Activated CD4-positive, alpha-beta T cell treated with anti-CD3 and anti-CD28 coated beads for 24 hours (primary cell): ENCODE measurements at places on chromosomes 4 and X.

- no peak for DNase-seq
Observed at GRCh38 chr4:102751941-102752340, 8.8 kb downstream of the MANBA start.

DNA sequence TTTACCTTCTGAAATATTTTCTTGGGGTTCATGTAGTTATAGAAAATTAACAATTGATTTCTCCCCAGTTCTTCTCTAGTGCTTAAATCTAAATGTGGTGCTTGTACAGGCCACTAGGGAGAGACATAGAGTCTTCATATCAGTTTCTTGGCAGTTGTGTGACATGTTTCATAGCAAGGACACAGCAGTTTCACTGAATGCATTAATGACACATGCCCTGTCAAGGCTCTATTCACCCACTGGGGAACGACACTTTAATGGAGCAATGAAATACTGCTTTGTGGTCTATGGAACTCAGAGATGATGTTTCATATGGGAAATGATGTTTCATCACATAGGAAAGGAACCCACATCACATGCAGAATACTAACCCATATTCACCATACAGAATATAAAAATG is 2.8 kb downstream of the VEGFC start:
- DNase-seq, result no peak

- DNase-seq, result no peak
Observed at GRCh38 chr4:79982601-79983322, 90.3 kb downstream of the ANTXR2 start.

DNA sequence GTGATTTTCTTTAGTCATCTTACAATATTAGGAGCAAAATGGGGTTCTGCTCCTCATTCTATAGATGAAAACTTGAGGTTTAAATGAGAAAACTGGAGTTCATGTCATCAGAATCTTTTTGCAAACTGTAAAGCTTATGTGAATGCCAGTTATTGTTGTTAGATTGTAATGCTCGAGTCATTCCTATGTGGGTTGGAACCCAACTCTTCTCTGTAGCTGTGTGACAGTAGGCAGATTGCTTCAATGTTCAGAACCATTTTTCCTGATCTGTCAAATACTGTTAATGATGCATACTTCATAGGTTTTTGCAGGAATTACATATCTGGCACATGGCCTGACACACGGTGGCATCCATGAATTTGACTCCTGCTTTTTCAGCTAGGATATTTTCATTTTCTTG is 178.9 kb downstream of the RAPGEF2 start:
- no peak for DNase-seq

DNA sequence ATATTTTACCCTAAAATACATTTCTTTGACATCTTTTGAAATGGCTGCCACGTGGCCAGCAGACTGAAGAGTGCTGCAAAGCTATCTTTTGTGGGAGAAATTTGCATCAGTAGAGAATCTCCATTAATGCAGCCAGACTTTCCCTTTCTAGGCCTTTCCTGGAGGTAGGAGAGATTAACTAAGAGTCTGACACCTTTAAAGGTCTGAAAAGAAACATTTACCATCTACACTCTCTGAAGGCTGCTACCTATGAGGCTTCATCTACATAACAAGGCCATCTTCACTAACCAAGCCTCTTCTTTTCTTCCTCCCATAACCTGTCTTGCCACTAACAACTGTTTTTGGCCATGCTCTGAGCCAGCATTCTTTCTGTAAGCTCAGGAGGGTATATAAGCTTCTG is 17.8 kb upstream of the SPRY1 start:
- no peak for DNase-seq

- DNase-seq, result no peak
Observed at GRCh38 chrX:78327370-78328086, at the start of gene CYSLTR1. CYSLTR1 (minus strand) TSS chrX:78327611; CDS start chrX:78273746, 53,865 bp downstream.
